HFFc6 (cell line): ENCODE measurements at places on chromosomes 16 and 17. TPM values are rescaled to one million over a fixed set of nuclear protein-coding genes. Genes with fewer than 3 reads are reported as not detected.

- DNase-seq: no peak
Measured at GRCh38 chr17:8475781-8476180, 40.1 kb downstream of the NDEL1 start.

DNA sequence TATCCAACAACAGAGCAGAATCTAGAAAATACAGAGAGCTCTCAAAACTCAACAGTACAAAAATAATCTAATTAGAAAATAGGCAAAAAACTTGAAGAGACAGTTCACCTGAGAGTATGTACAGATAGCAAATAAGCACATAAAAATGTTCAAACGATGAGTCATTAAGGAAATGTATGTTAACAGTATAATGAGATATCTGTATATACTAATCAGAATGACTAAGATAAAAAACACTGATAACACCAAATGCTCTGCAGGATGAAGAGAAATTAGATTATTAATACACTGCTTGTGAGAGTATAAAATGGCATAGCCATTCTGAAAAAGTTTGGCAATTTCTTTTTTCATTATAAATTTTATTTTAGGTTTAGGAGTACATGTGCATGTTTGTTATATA is 1307.6 kb upstream of the GOT2 start:
- no peak for DNase-seq

DNA sequence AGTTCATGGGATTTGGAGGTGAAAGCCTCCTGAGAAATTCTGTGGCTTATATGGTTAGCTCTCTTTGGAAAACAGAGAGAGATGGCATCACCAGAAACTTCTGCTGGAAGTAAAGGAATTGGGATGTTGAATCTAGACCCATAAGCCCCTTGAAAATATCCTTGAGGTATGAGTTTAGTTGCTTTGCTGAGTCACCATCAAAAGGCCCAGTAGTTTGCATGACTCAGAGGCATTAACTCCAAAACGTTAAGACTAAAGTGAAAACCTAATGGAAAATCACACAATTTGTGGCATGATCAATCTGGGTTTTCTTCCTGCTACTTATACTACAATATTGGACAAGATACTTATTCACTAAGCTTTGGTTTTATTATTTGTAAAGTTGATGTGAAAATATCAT is 349.2 kb upstream of the SALL1 start:
- DNase-seq: peak; percentile 24

The CHST6 gene
- total RNA-seq: 0.10 to 0.18 TPM in 2 of 3 replicates, not detected in the other

GRCh38 chr16:31435341-31436220 is 7.0 kb downstream of the ZNF843 start:
- DNase-seq: no peak

- no peak for DNase-seq
Measured at GRCh38 chr17:78130437-78131101, at the start of gene TMC8. TMC8 (plus strand) TSS chr17:78130771; CDS start chr17:78131589, 818 bp downstream.

The KRTAP4-1 gene
- not detected in 3 replicates for total RNA-seq

The TBC1D3G gene
- total RNA-seq: not detected in 2 replicates

The CRYM gene
- not detected in 3 replicates for total RNA-seq

DNA sequence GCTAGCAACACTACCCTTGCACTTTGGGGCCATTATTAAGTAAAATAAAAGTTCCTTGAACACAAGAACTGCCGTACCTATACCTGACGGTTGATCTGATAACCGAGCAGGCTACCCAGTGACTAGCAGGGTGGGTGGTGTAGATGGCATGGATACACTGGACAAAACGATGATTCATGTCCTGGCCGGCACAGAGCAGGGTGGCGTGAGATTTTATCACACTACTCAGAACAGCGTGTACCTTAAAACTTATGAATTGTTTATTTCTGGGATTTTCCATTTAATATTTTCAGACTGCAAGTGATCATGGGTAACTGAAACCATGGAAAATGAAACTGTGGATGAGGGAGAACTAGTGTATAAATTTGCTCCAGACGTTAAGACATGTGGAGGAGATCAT is 41.0 kb upstream of the MSI2 start:
- peak; percentile 28 for DNase-seq

The DPEP3 gene
- not detected in 2 replicates for total RNA-seq

GRCh38 chr17:27282054-27282551 is 11.8 kb upstream of the WSB1 start:
- peak; percentile 40 for DNase-seq

DNA sequence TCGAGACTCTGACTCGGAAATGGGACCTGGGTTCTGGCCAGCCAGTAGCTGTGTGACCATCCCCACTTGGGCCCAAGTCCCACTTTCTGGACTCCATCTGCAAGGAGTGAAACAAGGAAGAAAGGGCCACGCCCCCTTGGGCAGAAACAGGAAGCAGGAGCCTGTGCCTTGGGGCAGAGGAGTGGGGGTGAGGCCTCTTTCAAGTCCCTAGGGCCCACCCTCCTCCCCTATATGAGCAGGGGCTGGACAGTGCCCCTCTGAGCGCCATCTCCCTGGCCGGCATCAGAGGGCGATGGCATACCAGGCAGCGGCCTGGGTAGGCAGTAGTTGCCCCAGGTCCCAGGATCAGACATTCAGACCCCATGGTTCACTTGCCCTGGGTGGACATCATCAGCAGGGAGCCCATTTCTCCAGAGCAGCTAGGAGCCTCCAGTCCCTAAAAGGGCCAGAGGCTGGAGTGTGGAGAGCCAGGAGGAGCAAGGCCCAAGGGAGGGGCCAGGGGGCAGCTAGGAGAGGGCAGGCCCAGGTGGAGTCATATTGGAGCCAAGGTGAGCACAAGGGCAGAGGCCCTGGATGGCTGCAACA is 7.1 kb downstream of the BCAR1 start:
- DNase-seq: peak; percentile 59

GRCh38 chr16:87948119-87948545 is 3.1 kb upstream of the BANP start:
- DNase-seq: no peak

- peak; percentile 0 for DNase-seq
Measured at GRCh38 chr17:13272296-13272695, 254.5 kb upstream of the ELAC2 start.

The SLC5A2 gene
- total RNA-seq: not detected in 3 replicates

The SCNN1B gene
- not detected in 3 replicates for total RNA-seq

DNA sequence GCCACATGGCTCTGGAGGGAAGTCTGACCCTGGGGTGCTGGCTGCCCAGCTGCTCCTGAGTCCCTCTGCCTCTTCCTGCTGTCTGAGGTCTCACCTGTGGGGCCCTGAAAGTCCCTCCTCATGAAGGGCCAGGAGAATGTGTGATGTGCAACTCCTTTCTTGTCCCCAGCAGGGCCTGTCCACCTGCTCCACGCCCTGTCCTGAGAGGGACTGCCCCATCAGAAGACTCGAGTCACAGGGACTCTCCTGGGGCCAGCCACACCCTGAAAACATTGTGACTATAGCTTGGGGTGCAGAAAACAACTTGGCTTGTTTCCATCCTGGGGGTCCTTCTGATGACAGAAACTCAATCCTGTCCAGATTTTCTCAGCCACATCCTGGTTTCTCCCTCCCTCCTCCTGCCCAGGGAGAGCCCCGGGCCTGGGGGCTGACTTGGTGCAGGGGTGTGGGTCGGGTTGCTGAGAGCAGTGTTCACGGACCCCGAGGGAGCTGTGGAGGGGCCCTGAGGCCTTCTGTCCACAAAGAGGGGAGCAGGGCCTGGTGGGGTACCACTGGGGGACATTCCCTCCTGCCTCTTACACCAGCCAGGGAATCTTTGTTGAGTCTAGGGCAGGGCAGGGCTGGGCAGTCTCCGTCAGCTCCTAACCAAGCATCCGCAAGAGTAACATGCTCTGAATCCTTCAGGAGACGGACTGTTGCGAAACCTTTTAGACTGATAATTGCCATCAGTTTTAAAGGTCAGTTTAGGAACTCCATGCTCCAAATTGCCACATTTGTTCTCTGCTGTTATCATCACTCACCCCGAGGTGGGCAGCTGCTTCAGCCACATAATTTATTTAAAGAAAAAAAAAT is 45.9 kb downstream of the NT5M start:
- DNase-seq: no peak

DNA sequence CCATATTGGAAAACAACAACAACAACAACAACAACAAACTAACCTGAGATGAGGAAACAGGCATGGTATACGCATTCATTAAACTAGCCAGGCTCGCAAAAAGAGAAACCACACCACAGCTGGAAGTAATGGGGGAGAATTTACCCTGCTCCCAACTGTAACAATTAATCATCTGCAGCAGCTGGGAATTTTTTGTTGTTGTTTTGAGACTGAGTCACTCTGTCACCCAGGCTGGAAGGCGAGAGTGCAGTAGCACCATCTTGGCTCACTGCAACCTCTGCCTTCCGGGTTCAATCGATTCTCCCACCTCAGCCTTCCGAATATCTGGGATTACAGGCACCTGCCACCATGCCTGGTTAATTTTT is 16.3 kb downstream of the PRPSAP1 start:
- DNase-seq: no peak

- peak; percentile 24 for DNase-seq
Measured at GRCh38 chr16:57694725-57695679, at the start of gene DRC7. DRC7 (plus strand) TSS chr16:57694806; CDS start chr16:57697950, 3,144 bp downstream.

The HLF gene
- total RNA-seq: not detected in 3 replicates

The NAT9 gene
- total RNA-seq: 44.4 to 49.9 TPM (median 48.3 TPM) in 3 replicates

- no peak for DNase-seq
Measured at GRCh38 chr17:37182786-37183465, 192.9 kb upstream of the C17orf78 start.

DNA sequence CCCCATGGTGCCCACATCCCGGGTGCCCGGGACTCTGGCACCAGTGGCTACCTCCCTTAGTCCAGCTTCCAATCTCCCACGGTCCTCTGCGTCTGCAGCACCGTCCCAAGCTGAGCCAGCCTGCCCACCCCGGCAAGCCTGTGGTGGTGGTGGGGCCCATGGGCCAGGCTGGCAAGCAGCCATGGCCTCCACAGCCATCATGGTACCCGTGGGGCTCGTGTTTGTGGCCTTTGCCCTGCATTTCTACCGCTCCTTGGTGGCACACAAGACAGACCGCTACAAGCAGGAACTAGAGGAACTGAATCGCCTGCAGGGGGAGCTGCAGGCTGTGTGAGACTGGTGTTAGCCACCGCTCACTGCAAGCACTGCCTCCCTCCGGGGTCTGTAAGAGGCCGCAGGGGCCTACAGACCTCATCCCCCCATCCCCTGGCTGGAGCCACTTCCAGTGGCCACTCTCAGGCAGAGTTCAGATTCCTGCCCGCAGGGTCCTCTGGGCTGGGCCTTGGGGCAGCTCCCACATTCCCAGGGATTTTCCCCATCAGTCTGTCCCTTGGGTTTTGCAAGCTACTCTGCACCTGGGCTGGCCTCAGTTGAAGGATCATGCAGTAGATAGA is 3.9 kb upstream of the SETD1A start:
- DNase-seq: peak; percentile 56

The TRPV3 gene
- 0.46 to 0.50 TPM in 2 of 3 replicates, not detected in the other for total RNA-seq
